ENCODE measurements at places on chromosomes 4 and X.

- DNase-seq, result no peak
Measured at GRCh38 chrX:113833096-113834055, 750.5 kb upstream of the HTR2C start.

DNA sequence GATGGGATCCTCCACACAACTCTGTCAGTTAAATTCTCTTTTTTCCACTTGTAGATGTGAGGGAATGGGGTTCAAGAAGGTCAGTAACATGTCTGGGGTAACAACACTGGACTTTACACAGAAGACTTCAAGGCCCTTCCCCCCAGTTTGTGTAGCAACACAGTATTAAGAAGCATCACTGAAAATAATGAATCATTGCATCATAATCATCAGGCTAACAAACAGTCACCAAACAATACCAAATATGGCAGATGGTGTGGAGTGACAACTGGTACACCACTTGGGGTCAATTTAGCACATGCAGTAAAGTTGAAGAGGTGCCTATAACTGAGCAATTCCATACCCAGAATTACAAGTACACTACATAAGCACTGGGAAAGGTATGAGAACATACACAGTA is 38.6 kb downstream of the BOD1L1 start:
- no peak for DNase-seq

GRCh38 chr4:124711471-124712371 is 811 bp downstream of the ANKRD50 start:
- DNase-seq, result peak; percentile 83

GRCh38 chr4:6368601-6369000 is 99.0 kb downstream of the WFS1 start:
- no peak for DNase-seq

DNA sequence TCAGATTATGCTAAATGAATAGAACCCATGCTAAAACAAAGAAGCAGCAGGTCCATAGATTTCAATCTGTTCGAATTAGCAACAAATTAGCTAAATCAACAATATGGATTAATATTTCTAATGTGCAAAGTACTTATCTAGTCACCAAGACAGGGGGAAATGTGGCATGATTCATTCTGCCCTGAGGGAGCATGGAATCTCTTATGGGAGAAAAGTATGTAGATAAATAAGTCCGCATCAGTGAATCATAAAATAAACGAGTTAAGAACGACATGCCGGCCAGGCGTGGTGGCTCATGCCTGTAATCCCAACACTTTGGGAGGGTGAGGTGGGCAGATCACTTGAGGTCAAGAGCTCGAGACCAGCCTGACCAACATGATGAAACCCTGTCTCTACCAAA is 102.1 kb downstream of the ANOS1 start:
- DNase-seq, result no peak

DNA sequence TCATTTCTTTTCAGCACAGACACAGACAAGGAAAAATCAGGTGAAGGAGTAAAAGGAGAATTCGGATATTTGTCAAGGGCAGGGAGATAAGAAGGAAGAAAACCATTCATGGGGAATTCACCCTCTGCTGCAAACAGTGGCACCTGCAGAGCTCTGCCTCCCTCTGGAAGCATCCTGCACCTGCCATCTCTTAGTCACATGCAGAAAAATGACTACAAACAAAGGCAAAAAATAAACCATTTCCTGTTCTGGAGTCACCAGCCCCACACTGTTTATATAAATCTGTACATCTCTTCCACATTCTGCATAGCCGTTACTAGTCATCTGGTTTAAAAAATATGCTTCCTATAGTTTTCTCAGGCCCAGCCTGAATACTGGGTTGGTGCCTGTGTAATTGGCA is 205.3 kb downstream of the ARAP2 start:
- no peak for DNase-seq

DNA sequence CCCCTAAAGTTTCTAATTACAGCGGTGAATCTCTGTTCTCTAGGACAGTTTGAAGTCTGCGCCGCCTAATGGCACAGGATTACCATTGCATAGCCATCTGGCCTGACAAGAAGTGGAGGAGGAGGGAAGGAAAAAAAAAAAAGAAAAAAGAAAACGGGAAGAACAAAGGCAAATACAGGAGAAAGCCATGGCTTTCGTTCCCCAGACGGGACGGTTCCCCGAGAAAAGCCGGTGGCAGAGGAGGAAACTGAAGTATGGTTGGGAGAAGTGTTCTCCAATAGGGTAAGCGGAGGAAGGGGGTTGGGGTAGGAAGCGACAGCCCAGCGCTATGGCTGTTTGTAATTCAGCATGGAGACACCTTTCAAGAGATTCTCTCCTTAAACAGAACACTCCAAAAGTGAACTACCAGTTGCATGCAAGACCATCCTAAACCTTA is 80.8 kb downstream of the HMGN5 start:
- no peak for DNase-seq

- no peak for DNase-seq
Measured at GRCh38 chrX:37594755-37595382, 23.4 kb downstream of the LANCL3 start.

GRCh38 chr4:27112587-27112986 is 251.9 kb downstream of the STIM2 start:
- DNase-seq, result no peak

GRCh38 chr4:38400946-38401345 is 263.1 kb upstream of the KLF3 start:
- DNase-seq, result no peak

- DNase-seq, result no peak
Measured at GRCh38 chrX:3181846-3182245, 140.6 kb downstream of the ARSF start.

DNA sequence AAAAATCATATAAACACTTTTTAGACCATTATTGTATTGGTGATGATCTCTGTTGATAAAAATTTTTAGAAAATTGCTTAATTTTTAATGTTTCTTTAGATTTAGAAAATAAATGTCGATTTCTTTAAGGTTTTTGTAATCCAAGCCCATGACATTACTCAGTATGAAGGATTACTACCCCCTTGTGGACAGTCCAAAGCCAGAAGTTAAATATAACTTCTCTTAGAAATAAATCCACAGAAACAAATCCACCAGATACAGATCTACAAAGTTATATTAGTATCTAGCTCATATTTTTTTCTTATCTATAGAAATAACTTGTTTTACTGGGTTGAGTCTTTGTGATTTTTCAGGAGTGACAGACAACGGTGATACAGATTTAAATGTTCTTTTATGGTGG is 18.9 kb downstream of the TIFA start:
- DNase-seq, result no peak

DNA sequence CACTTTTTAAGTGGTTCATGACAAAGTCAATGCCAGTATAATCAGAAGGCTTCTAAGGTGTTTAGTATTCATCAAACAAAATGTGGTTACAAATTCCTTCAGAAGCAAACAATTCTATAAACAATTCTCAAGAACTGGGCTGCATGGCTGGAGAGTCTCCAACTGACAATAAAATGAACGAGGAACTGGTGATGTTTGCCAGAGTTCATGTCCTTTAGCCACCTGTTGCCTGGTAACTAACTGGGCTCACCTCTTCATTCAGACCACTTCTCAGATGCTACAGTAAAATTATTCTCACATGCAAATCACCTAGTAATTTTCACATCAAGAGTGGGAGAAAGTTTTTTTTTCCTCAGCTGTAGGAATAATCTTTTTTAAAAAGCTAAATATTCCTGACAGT is 53.3 kb downstream of the CAMK2D start:
- DNase-seq, result no peak

DNA sequence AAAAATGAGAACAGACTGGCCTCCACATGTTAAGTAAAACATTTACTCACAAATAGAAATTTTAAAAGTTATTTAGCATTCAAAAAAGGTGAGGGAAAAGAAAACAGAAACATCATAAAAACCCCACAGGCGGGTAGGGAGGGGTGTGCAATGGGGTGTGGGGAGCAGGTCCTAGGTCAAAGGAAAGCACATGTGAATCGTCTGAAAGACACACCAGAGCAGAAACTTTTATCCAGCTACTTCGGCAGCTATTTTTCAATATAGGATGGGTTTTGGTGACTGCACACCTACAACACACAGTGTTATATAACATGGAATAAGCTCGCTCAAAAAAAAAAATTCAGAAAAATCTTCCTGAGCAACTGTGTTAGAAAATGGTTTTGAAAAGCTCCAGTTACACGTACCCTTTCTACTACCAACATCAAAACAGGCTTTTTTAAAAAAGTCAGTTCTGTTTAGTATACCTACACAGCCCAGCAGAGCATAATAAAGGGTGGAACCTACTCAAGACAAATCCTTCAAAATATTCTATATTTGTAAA is 1.6 kb downstream of the OTUD4 start:
- no peak for DNase-seq

GRCh38 chrX:55787727-55788126 is 70.2 kb downstream of the RRAGB start:
- no peak for DNase-seq

GRCh38 chr4:81919810-81920209 is 448.1 kb upstream of the RASGEF1B start:
- no peak for DNase-seq

GRCh38 chrX:103343105-103343504 is 13.1 kb downstream of the TCEAL7 start:
- no peak for DNase-seq

DNA sequence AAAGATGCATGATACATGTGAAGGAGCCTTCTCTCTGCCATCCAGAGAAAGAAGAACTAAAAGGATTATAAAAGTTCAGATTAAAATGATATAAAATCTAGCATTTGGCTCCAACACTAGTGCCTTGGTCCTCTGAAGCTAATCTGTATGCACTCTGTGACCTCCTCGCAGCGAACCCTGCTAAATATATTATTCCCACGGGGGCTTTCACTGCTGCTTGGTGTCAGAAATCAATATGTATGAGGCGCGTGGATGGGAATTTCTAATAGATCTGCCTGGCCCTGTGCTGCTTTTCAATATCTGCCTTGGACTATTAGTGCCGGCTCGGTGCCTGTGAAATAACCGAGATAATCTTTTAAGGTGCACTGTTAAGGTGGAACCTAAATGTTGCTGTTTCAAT is 69.7 kb downstream of the CXXC4 start:
- DNase-seq, result no peak

DNA sequence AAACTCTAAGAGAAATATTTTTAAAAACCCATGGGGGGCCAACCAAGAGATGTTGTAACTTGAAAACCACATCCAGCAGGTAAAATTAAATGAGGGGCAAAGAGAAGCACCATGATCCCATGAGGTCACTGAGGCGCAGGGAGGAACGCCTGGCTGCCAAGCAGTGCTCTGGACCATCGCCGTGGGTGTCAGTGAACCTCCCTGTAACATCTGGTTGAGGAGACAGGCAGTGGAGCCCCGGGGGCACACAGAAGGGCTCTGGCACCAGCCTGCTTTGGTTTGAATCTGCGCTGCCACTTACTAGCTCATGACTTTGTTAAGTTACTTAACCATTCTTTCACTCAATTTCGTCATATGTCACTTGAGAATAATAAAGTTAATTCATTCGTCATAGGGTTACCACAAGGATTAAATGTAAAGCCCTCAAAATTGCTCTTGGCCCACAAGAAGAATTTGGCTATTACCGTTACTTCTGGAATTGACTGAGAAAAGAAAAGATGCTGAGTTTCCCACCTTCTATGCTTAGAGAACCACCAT is 41.6 kb upstream of the SLC25A4 start:
- DNase-seq, result no peak

- no peak for DNase-seq
Measured at GRCh38 chrX:30301208-30301607, 8.0 kb downstream of the NR0B1 start.

GRCh38 chrX:131816551-131817136 is 206.5 kb upstream of the STK26 start:
- no peak for DNase-seq

DNA sequence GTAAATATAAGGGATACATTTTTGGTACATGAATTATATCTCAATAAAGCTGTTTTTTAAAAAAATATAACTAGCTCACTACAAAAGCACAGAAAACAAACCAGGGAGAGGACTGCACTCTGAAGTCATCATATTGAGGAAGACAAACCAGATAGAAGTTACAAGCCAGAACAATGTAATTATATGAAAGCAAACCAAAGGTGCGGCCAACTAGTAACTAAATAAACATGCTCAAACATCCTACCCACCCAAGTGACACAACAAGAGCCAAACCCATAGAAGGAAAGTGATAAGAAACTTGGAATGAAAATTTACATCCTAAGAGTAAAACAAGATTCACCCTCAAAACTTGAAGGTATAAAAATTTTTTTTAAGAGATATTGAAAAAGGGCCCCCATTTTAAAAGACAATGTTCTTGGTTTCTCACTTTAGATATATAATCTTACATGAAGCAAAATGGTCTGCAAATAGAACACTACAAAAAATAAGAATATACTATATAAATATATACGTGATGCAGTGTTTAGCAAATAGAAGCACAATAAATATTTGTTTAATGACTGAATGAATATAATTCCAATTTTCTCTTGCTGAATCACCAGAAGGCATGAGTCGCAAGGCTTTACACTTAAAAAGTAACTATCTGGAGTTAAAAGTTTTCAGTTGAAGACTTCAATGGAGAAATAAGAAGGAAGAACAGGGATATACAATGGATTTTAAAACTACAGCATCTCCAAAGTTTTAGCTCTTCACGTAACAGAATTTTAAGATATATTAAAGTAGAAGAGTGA is 4.0 kb upstream of the SH3D19 start:
- no peak for DNase-seq

- DNase-seq, result no peak
Measured at GRCh38 chr4:87541521-87541920, 12.3 kb upstream of the SPARCL1 start.

- DNase-seq, result no peak
Measured at GRCh38 chr4:6773106-6773505, 9.4 kb upstream of the KIAA0232 start.

GRCh38 chr4:75255261-75255660 is 258.9 kb downstream of the RCHY1 start:
- no peak for DNase-seq

- DNase-seq, result no peak
Measured at GRCh38 chr4:53459548-53459947, 82.1 kb downstream of the FIP1L1 start.

GRCh38 chr4:139841464-139842195 is 176.0 kb downstream of the MGST2 start:
- no peak for DNase-seq

DNA sequence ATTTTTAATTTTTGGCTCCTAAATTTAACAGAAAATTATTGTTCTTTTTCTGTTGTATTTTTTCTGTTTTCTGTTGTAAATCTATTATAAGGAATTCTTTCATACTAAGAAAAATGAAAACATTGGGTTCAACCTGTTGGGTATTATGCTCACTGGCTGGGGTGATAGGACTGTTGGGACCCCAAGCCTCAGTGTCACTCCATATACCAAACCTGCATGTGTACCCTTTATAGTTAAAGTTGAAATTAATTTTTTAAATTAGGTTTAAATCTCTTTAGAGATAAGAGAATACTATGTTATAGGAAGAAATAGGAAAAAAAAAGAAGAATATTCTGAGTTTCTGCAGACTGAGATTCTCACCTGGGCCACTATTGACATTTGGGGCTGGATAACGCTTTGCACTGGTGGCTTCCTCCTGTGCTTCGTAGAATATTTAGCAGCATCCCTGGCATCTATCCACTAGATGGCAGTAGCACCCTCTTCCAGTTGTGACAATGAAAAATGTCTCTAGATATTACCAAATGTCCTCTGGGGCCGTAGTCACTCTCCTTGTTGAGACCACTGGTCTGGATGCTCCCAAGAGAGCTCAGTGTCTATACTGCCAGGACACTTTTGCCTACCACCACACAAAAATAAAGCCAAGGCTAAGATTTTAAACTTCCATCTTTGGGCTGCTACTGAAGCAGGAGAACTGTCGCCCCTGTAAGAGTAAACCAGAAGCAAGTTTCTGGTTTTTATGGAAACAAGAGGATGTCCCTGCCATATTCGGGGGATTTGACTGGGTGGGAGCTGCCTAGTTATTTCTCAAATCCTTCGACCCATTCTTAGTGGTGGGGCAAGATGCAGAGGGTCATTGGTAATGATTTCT is 22.4 kb upstream of the CLTRN start:
- no peak for DNase-seq

All from cardiac septum (tissue), 1 donor.